ENCODE measurements at places on chromosomes 13 and 19.

DNA sequence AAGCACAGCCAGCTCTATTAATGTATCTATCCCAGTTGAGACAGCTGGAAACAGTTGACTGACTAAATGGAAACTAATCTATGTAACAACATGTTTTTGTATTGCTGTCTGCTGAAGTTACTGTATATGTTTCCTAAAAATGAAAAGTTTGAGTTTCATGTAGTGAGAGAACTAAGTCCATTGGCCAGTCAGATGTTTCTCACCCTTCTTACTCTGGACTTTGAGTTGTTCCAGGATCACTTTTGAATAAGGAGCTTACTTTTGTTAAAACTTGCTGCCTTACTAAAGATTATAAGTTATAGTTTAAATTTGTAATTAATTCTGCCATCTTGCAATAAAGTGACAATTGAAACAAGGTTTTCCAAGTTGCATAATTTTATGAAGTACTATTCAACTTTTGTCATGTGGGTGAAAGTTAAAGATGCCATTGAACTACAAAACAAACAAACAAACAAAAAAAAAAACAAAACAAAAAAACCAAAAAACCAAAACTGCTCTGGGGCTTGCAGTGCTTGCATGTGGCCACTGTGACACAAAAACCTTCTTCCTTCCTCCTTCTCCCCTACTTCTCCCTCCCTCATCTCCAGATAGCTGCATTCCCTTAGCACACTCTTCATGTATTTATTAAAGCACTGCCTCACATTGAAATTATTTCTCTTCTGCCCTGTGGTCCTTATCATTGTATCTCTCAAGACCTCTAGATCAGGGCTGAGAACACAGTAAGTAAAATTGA is 15.3 kb downstream of the WDFY2 start:
- no peak for DNase-seq

DNA sequence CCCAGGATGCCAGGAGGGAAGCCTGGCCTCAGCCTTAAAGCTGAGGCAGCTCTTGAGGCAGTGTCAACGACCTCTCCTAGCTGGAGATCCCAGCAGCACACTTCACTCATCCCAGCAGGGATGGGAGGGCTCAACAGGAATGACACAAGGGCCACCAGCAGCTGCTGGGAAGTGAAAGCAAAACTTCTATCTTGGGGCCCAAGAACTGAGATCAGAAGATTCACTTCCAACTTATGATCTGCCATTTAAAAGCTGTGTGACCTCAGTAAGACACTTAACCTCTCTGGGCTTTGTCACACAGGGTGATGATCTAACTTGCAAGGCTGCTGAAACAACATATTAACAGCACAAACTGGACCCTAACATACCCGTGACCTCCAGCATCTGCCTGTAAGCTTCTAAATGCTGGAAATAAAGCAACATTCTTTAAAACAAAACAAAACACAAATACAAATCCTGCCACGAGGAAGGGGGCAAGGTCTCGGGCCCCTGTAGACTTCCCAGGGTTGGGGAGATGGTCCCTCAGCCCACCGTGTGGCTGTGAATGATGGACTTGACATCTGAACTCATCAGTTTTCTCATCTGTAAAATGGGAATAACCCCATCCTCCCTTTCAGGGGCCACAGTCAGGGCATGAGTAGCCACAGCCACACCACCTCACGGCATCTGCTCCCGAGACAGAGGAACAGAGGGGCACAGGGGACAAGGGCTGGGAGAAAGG is 22.7 kb downstream of the ELL start:
- DNase-seq = no peak

DNA sequence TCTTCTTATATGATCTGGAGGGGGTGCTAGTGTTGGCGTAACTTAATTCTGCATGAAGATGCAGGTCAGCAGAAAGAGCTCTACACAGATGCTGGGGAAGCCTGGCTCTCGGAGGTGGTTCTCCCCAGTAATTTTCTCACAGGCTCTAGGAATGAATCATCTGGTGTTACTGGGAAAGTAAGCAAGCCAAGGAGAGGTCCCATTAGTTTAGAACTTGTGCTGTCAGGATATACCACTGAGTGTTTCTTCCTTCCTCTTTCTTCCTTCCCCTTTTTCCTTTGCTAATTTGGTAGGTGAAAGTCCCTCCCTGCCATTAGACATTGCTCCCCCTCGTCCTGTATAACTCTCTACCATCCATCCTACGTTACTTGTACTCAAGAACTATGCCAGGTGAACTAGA is 68.3 kb downstream of the ATP8A2 start:
- no peak for DNase-seq

DNA sequence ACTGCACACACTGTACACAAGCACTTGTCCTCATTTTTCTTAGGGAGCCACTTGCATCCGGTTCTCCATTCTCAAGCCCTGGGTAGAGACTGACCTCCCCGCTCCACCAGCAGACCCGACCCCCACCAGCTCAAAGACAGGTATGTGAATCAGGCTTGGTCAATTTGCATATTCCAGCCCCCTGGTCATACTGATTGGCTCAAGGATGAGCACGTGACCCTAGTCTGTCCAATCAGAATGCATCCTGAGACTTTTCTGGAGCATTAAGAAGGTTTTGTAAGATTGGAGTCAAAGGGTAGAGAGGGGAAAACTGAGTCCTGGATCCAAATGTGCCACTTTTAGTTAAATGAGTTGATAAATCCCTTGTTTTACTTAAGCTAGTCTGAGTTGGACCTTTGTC is 34.1 kb downstream of the NOTCH3 start:
- DNase-seq = no peak

DNA sequence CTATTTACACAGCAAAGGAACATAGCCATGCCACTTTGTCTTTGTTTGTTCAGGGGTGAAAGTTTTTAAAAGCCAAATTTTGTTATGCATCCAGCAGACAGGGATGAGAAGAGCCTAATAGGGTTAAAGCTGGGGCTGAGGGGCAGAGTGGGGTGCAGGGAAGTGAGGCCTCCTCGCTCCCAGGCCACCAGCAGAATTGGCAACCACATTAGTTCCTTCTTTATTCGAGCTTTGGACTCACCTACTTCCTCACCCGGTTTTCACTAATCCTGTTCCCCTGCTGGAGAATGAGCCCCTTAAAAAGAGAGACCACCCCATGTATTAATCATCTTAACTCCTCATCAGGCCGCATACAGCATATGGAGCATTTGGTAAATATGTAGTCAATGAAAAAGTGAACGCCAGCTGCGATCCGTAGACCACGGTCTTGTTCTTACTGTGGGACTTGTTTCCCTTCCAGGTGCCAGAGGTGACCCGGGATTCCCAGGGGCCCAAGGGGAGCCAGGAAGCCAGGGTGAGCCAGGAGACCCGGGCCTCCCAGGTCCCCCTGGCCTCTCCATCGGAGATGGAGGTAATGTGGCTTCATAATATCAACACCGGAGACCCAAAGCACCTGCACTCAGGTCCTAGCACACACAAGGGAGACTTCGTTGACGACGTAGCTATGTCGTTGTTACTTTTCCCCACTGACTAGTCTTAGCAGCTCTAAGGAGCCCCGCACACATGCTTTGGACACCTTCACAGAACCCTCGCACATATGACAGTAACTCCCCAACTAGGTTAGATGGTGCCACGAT is 112.1 kb downstream of the RAB20 start:
- DNase-seq = no peak

DNA sequence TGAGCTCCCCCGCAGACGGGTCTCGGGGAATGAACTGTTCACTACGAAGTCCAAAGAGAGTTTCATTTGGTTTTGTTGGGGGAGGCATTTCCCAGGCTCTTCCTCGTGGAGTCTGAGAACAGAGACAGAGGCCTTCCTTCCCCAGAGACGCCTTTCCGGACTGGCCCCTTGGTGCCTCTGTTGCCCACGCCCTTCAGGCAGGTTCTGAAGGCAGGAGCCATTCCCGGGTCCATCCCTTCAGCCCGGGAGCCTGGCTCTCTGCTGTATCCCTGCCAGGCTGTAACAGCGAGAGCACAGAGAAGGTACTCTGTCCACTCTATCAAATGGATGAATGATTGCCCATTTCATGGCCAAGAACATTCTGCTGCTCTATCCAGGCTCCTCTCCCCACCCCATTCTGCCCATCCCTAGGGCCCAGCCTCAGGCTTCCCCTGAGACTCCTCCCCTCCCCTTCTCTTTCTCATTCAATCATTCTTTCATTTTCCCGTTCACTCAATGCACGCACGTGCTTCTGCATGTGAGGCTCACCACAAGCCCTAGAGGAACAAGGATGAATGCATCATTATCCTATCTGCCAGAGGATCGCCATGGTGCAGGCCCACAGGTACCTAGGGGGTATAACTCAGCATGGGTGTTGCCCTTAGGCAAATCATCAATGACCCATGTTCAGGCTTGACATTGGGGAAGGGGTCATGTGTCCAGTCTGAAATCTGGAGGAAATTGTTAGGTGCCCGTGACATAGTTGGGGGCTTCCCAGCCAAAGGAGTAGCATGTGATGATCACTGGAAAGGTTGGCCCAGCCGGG is 298.6 kb downstream of the ZNF536 start:
- no peak for DNase-seq

- no peak for DNase-seq
Measured at GRCh38 chr19:6250909-6251308, 28.9 kb downstream of the MLLT1 start.

Data from non-pigmented ciliary epithelial cell (primary cell).